ENCODE measurements at places on chromosomes 6 and 20.
A peak's percentile ranks its signal among the peaks of the same experiment; 100 is the strongest.

DNA sequence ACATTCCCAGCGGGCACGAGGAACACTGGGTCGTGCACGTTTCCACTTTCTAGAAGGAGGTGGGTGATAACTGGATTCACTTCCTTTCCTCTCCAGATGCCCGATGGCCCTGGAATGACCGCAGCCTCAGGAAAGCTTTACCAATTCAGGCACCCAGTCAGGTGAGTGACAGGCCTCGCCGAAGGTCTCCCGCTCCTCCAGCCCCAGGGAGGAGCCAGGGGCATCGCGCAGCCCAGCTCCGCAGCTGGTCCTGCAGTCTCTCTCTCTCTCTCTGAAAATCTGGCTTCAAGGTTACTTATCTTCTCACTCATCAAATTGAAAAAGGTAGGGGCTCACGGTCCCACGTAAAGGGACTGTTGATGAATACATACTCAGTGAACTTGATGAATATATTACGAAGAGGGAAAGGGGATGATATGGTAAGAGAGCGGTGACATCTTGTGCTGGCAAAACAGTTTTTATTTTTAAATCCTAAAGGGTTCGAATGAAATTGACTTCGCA lies 891 bp downstream of the RIPPLY2 start:
- DNase-seq, result no peak

DNA sequence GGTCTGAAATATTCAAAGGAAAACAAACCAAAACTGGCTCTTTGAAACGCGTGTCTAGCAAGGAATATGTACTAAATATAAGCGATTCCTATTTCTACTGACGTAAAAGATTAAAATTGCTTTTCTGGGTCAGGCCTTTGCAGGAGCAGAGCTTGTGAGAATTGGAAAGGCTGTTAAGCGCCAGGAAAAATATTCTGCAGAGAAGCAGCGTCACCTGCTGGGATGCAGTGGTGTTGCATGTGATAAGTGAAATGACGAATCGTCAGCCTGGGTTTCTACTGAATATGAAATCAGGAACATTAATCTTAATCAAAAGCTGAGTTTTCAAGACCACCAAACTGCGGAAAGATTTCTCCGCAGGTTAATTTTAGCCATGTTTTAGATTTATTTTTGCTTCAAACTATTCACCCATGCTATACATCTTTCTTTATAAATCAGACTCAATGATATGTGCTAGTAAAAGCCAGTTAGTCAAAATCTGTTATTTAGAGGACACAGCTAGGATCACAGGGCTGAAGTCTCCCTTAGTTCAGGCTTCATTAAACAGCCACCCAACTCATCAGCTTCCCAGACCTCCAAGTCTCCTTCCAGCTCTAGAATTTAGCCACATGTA lies 67.4 kb downstream of the ALDH8A1 start:
- DNase-seq, result peak; percentile 70

GRCh38 chr6:29553268-29554057 lies 6.1 kb downstream of the UBD start:
- DNase-seq, result no peak

GRCh38 chr6:142940487-142940886 lies 4.5 kb downstream of the HIVEP2 start:
- DNase-seq, result no peak

GRCh38 chr6:53359095-53359842 lies 10.5 kb upstream of the ELOVL5 start:
- DNase-seq, result peak; percentile 96

DNA sequence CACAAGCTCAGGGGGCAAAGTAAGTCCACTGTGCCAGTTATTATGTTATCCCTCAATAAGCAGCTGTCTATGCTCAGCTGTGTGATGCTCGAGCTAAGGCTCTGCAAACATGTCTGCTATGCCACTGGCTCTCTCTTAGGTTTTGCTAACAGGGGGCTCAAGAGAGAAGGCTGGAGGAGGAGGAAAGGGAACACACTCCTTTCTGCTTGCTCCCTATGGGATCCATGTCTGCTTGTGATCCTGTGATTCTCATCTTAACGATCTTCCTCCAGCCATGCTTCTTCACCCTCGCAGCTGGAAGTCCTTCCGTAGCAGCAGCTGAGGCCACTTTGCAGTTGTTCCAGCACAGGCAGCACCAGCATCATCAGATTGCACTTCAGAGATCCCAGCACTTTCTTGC lies 37.0 kb upstream of the IGF2R start:
- DNase-seq, result no peak

GRCh38 chr20:14622796-14623195 lies 285.4 kb upstream of the FLRT3 start:
- peak; percentile 83 for DNase-seq

DNA sequence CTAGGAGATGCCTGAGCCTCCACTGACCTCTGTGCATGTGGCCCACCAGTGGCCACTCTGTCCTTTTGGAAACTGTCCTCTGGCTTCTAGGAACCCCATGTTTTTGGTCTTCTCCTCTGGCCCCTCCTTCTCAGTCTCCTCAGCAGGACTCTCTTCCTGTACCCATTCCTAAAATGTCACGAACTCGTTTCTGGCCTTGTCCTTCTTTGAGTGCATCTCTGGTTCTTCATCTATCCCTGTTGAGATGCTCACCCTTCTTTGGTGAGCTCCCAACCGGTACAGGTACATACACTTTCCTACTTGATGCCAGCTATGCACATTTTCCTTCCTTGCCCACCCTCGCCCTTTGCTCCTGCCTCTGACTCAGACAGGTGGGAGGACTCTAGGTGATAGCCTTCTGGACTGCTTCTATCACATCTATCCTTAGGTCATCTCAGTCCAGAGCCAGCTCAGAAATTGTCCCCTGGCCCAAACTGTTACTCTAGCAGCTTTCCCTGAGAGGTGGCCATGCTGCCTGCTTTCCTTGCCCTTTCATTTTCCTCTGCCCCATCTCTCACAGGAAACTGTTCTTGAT lies 14.8 kb upstream of the NNAT start:
- DNase-seq, result no peak

DNA sequence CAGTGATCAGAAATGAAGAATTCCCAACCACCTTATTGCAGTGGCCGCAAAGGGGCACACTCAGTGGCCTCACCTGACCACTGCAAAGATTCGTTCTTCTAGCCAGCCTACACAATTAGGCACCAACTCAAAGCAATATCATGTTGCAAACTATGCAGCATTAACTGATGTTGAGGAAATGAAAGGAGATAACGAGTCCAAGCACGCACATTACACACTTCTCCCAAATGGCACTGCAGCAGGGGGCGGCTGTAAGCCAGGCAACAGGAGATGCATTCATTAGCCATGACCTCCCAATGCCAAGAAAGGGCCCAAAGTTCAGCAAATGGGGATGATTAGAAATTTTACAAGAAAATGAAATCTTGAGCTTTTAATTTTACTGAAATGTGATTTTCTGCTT lies 39.3 kb downstream of the ATXN1 start:
- no peak for DNase-seq

- no peak for DNase-seq
Observed at GRCh38 chr6:156957931-156958547, 180.9 kb downstream of the ARID1B start.

GRCh38 chr6:131290955-131291354 lies 155.7 kb downstream of the AKAP7 start:
- DNase-seq, result no peak

DNA sequence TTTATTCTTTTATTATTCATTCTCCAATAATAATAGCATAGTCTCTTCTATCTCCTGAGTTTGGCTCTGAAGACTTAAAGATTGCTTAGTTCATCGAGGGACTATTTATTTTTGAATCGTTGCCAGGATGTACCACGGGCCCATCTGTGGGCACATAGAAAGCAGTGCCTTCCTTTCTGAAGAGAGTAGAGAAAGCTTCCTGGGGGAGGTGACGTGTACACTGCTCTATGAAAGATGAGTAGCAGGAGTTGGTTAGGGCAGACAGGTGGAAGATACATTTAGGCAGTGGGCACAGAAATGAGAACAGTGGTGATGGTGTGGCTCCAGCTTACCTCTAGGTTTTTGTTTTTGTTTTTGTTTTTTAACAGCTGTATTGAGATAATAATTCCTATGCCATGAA lies 98.4 kb downstream of the CDKAL1 start:
- DNase-seq, result no peak

DNA sequence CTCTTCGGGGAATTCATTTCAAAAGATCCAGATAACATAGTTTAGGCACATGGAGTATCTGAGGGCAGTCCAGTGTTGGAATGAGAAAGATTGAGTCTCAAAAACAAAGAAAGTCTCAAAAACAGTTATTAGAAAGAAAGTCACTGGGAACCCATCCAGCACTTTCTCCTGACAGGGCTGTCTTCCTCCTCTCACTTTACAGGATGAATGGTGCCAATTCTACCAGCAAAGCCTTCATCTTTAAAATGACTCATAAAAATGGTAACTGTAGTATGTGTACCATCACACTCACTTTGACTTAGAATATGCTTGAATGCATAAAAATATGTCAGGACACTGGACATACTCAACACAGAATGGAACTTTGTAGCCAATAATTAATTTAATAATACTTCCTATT lies 71.3 kb downstream of the SLC22A3 start:
- no peak for DNase-seq

GRCh38 chr6:52582996-52583395 lies 6.1 kb upstream of the TRAM2 start:
- DNase-seq, result no peak

GRCh38 chr20:61817575-61817974 lies 248.1 kb downstream of the TAF4 start:
- no peak for DNase-seq

DNA sequence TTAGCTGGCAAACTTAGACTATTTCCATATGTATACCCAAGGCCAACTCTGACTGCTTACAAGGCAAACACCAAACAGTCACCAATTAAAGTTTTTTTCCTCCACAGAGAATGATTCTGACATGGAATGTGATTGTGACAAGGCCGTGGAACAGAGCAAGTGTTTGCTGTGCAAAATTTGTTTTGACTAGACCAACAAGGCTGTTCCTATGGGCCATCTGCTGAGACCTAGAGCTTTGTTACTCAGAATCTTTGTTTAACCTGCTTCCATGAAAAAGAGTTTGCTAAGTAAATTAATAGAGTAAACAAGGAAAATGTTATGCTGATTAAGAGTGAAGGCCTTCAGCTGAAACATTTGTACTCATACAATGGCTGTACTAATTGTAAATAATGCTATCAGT lies 51.6 kb upstream of the IMPG1 start:
- DNase-seq, result no peak
